NCI-H1048 (cell line): ENCODE measurements at places on chromosomes 13 and 19.

DNA sequence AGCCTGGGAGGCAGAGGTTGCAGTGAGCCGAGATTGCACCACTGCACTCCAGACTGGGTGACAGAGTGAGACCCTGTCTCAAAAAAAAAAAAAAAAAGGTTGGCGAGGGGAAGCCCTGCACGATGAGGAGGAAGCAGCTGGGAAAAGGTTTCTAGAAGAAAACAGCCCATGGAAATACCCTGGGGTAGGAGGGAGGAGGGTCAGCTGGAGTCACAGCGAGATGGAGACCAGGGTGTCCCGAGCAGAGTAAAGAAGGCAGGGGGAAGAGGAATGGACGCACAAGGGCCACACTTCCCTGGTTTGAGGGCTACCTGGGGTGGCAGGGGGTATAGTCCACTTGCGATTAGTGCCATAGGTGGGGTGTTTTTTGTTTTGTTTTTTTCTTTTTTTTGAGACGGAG, 6.4 kb downstream of the KANK3 start:
- DNase-seq = no peak

DNA sequence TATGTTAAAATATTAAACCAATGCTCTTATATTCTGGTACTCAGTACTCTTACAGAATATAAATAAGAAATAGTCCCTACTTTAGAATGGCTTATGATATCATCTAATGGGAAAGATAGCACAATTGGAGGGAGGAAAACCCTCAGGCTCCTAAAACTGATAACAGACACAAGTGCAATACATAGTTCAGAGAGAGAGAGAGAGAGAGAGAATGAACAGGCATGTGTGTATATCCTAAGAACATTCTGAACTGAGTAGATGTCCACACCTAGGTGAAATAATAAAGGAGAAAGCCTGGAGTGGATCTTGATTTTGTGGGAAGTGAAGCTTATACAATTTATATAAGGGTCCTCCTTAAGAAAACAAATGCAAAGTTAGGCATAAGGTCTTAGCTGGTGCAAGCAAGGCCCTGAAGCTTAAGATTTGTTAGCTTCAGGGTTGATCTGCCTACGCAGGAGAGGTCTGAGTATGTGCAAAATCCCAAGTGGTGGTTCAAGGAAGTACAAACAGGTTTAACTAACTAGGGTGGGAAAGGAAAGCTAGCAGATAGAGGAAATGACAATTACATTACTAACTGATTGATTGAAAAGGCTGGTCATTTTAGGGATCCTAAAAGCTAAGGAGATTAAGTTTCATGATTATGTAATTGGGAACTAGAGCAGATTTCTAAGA, 53.3 kb downstream of the SOX21 start:
- no peak for DNase-seq

- DNase-seq = no peak
Measured at GRCh38 chr19:55546822-55547614, 1.7 kb upstream of the SBK3 start.

- DNase-seq = no peak
Measured at GRCh38 chr19:5933391-5934068, 19.5 kb downstream of the CAPS start.

DNA sequence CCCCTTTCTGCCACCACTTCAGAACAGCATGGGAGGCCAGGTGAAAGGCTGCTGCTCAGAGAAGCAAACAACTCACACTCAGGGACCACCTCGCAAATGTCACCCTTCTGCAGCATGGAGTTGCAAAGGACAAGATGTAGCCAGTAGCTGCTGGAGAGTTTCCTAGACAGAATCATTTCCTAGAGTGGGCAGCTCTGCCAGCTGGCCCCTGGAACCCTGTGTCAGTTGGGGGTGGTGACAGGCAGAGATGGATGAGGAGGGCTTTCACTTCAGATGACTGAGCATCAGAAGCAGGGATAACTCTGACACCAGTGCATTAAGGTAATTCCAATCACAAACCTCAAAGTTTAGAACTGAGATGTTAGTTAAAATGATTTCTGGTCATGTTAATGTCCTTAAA, 34.4 kb upstream of the EPHX3 start:
- no peak for DNase-seq

- no peak for DNase-seq
Measured at GRCh38 chr13:51243832-51244231, 21.6 kb downstream of the FAM124A start.

- no peak for DNase-seq
Measured at GRCh38 chr13:78323040-78323439, 280.3 kb downstream of the POU4F1 start.

DNA sequence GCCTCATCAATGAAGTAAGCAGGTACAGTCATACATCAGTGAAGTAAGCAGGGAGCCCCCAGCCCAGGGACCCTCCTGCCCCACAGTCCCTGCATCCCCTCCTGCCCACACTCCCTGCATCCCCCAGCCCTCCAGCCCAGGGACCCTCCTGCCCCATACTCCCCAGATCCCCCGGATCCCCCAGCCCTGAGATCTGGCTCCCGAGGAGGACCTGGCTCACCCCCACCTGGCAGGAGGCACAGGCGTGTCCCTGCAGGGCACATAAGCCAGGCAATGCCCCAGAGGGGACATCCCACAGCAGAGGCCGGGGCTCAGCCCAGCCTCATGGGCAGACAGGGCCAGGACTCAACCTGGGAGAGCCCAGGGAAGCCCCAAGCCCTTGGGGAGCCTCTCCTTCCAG, 53.6 kb upstream of the TPM4 start:
- DNase-seq = no peak

DNA sequence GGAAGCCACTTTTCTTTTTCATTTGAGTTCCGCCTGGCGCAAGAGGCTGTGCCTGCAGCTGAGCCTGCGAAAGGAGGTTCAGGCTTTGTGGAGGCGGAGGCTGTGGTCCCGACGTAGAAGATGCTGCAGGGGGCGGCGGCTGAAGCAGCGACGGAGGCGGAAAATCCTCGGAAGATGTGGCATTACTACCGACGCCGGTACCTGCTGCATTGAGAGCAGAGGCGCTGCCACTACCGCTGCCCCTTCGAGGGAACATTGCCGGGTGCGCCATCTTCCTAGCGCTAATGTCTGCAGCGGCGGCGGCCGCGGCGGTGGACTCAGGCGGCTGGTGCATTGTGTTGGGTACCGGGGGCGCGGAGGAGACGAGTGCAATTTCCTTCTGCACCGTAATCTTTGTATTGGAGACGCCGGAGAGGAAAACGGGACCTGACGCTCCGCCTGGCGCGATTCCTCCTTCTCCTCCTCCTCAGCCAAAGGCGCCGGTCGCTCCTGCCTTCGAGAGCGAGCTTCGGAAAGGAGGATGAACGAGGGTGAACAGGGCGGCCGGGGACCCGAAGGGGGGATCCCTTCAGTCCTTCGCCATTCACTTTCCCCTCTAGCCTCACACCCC, at the start of gene TSC22D1:
TSS of gene TSC22D1 (minus strand) at position 590 of the 610 bp plus-strand sequence. CDS start at position 334, 256 bp downstream.
- no peak for DNase-seq

DNA sequence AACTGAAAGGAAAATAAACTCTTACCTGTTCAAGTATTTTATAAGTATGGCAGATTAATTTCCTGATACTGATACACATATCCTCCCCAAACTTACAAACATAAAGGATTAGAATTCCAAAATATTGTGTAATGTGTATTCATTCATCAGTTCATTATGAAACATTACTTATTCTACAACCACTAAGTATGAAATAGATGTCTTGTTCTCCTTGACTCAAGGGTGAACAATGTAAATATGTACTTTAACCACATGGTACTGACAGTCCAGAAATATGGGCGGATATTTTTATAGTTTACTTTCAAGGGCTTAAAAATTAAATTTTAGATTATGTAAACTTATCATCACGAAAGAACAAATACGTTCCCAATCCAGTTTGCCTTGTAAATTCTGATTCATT, 334.0 kb downstream of the LIG4 start:
- DNase-seq = no peak

GRCh38 chr13:110005563-110005962, 219.2 kb upstream of the IRS2 start:
- DNase-seq = no peak

GRCh38 chr13:94254737-94255136, 224.7 kb downstream of the DCT start:
- no peak for DNase-seq

DNA sequence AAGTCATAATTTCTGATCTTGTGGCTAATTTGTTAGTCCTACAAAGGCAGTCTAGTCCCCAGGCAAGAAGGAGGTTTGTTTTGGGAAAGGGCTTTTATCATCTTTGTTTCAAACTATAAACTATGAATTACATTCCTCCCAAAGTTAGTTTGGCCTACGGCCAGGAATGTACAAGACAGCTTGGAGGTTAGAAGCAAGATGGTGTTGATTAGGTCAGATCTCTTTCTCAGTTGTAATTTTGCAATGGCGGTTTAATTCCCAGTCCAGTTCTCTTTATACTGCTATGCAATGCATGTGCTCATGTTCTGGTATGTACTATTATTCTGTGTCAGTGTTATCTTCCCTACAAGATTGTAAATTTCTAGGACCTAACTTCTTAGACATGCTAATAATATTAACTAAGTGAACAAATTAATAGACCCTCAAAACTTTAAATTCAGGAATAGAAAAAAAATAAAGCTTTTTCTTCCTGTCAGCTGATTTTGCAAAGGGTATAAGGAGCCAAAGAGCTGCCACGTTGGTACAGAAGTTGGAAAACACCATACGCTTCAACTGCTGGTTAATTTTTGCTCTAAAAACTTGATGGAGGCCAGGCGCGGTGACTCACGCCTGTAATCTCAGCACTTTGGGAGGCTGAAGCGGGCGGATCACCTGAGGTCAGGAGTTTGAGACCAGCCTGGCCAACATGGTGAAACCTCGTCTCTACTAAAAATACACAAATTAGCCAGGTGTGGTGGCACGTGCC, 1.3 kb upstream of the DNAJC15 start:
- DNase-seq = no peak

- DNase-seq = peak; percentile 56
Measured at GRCh38 chr19:10836479-10837330, 693 bp upstream of the TMED1 start.

DNA sequence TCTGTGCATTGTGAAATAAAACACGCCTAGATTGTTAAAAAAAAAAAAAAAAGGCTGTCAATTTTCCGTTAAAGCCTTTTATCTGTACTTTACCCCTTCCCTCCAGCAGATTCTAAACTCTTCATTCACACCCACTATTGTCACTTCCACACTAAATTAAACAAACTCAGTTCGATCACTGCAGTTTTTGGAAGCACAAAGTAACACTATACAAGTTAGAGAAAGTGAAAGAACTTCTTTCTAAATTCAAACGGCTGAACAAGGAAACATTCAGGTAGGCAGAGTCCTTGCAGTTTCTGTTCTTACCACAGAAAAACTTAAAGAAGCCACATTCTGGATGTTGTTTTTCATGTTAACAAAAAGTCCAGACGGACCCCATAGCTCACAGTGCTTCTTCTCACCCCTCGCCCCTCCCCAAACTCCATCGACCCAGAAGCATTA, 27.5 kb upstream of the UBE2L5 start:
- no peak for DNase-seq

DNA sequence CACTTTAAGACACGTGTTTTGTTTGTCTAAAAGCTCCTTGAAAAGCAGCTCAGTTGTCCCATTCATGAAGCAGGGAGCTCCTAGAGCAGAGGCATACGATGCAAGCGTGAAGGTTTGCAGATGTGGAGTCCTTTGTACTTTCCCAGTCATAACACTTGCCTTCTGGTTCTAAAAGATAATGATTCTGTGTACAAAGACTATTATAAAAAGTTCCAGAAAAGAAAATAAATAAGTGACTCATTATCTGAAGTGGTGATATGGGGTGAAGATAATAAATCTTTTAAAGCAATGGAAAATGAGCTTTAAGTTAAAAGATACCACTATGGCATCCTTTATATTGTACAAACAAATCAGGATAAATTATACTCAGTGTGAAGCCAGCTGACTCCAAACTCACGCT, 569.9 kb downstream of the MYO16 start:
- no peak for DNase-seq

DNA sequence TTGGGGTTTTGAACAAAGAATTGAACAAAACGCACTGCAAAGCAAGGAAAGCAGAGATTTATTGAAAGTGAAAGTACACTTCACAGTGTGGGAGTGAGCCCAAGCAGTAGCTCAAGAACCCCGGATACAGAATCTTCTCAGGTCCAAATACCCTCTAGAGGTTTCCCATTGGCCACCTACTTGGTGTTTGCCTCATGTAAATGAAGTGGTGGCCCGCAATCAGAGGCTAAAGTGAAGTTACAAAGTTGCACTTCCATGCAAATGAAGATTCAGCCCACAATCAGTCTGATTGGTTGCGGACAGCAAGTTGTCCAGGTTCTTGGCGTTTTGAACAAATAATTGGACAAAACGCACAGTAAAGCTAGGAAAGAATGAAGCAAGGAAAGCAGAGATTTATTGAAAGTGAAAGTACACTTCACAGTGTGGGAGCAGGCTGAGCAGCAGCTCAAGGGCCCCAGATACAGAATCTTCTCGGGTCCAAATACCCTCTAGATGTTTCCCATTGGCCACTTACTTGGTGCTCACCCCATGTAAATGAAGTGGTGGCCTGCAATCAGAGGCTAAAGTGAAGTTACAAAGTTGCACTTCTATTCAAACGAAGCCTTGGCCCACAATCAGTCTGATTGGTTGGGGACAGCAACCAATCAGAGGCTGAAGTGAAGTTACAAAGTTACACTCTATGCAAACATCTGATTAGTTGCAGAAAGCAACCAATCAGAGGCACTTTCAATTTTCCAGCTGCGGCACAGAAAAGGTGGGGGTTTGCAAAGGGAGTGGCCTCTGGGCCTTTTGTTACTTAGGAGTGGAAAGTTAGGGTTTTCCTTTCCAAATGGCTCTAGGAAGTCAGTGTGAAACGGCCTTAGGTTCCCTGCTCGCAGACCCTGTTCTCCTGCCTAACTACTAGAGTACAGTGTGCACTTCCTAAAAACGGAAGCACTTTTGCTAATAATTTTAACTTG, 4.8 kb upstream of the TM9SF2 start:
- DNase-seq = peak; percentile 42

DNA sequence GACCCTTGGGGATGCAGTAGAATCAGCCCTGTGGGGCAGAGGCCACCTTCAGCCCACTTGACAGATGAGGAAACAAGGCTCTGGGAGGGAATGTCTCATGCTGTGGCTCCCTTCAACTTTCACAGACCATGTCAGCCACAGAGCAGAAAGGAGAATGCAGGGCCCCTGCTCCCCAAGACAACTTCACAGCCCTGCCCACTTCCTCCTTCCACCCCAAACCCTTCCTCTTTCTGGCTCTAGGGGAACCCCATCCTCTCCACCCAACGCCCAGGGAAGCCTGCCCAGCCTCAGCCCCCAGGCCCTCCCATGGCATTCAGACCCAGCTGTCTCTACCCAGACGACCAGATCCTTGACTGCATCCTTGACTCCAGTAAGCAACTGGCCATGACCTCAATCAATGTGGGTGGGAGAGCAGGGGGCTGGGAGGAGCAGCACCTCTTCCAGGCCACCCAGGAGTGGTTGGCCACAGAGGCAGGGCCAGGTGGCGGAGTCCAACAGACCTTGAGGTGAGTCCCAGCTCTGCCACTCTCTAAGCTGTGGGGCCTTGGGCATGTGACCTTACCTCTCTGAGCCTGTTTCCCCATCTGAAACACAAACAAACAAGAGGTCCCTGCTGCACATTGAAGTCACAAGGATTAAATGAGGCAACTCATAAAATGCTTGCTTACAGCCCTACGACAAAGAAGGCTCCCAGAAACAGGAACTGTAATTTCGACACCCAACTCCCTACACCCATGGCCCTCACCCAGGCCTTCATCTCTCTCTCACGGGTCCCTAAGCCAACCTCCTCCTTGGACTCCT, 15.8 kb downstream of the DEDD2 start:
- DNase-seq = no peak

GRCh38 chr19:4053423-4054324, 13.0 kb downstream of the ZBTB7A start:
- DNase-seq = no peak

GRCh38 chr13:111183087-111183645, 68.1 kb downstream of the ARHGEF7 start:
- DNase-seq = no peak

GRCh38 chr13:110455941-110456340, 105.6 kb downstream of the RAB20 start:
- DNase-seq = peak; percentile 51
